ENCODE measurements at places on chromosomes 3 and 15.

- DNase-seq, result no peak
These were observed 3.2 kb downstream of the SEMA6D start for GRCh38 chr15:47720555-47720954.

DNA sequence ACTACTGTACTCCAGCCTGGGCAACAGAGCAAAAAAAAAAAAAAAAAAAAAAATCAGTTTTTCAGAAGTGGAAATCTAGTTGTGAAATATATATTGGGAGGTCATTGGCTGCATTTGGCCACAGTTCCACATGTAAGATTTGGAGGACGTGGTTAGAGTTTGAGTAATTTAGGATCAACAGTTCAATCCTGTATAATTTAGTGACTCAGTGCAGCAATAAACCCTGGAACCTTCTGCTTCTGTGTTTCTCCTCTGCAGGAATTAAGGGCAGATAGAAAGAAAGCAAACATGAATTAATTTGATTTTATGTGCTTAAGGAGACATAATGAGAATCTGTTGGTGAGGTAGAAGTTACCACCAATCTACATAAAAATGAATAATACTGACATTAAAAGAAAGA lies 347.0 kb downstream of the PTPRG start:
- DNase-seq, result no peak

- no peak for DNase-seq
These were observed 126.0 kb downstream of the ZNF609 start for GRCh38 chr15:64586259-64586870.

DNA sequence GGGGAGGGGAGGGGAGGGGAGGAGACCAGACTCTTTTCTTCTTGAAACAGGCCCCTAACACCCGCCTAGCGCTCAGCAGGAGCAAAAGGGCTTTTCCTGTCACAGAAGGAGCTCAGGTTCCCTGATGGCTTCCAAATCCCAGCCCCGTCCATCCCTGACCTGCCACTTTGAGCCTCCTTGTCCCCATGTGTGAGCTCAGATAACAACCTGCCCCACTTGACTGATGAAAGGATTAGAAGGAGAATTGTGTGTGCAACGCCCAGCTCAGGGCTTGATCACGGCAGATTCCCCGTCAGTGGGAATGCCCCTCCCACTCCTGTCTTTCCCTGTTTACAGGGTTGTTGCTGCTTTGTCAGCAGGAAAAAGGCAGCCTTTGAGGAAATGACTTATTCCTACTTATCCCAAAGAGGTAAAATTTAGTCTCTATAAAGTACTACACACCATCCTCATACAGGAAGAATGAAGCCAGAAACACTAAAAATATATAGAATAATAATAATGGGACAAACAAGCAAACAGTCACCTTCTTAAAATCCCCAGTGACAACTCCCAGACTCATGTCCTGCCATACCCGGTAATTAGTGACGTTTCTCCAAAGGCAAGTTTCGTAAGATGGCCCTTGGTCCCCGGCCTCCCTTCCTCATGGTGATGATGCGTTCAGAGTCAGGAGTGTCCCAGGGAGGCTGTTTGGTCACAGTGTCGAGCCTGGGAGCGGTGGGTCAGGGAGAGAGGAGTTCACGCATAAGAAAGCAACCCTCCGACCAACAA lies 6.1 kb upstream of the LRRC15 start:
- DNase-seq, result no peak

GRCh38 chr3:101219842-101220560 lies 100.4 kb downstream of the IMPG2 start:
- no peak for DNase-seq

DNA sequence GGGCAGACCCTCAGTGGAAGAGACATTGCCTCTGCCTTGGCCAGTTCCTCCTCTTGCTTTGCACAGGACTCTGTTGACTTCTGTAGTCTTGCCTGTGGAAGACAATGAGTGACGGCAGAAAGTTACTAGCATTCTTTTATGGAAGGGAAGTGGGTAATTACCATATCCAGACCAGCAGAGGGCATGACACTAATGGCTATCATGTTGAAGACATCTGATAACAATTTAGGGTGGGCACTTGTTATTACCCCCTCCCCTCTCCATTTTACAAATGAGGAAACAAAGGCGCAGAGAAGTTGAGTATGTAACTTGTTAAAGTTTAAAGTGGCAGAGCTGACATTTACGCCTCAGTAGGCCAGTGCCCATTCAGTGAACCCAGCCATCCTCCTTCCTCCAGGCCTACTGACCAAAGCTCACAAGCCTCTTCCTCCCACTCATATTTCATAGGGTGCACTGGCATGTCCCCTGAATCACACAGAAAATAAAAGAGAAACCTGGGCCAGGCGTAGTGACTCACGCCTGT lies 48.2 kb upstream of the FMN1 start:
- no peak for DNase-seq

DNA sequence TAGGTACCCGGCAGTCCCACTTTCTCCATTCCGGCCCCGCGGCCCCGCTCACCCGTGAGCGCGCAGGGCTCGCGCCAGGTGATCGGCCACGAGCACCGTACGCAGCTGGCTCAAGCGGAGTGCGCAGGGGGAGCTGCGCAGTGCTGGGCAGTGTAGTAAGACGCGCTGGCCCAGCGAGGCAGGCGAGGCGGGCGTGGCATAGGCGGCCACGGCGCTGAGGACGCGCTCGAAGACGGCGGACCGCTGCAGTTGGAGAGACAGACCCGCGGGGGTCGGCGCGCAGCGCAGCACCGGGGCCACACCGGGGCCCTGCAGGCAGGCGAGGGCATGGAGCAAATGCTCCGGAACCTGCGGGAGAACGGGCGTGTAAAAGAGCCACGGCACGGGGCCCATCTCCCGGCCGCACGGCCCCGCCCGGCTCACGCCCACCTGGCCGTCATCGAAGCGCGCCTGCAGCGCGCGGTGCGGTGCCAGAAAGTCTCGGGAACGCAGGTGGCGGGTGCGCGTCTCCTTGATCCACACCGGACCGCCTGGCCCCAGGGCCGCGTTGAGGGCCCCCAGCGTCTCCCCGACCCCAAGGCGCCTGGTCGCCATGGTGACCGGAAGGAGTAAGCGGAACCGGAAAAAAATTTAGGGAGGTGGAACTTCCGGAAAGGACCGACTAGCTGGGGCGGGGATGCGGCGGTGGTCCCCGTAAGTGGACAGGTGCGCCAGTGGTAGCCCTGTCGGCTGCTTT lies at the start of gene DALRD3:
Gene DALRD3 (minus strand): TSS at position 610 of the 736 bp plus-strand sequence. CDS start 16 bp downstream, at position 594.
- DNase-seq, result peak; percentile 74

DNA sequence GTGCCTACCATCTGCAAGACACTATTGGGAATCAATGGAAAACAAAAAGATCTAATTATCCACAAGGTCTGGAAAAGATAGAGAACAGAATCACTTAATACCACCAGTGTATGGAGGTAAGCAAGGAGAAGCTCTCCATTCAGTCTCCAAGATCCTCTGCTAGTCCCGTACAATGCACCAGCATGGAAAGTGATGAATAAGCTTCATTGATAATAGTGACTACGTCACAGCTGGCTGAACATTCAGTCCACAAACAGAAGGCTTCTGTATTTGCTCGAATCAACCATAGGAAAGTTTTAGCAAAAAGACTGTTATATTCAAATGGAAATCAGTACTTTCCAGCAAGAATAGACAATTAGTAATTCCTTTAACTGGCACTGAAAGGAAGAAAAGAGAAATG lies 42.9 kb downstream of the IGSF11 start:
- DNase-seq, result no peak

DNA sequence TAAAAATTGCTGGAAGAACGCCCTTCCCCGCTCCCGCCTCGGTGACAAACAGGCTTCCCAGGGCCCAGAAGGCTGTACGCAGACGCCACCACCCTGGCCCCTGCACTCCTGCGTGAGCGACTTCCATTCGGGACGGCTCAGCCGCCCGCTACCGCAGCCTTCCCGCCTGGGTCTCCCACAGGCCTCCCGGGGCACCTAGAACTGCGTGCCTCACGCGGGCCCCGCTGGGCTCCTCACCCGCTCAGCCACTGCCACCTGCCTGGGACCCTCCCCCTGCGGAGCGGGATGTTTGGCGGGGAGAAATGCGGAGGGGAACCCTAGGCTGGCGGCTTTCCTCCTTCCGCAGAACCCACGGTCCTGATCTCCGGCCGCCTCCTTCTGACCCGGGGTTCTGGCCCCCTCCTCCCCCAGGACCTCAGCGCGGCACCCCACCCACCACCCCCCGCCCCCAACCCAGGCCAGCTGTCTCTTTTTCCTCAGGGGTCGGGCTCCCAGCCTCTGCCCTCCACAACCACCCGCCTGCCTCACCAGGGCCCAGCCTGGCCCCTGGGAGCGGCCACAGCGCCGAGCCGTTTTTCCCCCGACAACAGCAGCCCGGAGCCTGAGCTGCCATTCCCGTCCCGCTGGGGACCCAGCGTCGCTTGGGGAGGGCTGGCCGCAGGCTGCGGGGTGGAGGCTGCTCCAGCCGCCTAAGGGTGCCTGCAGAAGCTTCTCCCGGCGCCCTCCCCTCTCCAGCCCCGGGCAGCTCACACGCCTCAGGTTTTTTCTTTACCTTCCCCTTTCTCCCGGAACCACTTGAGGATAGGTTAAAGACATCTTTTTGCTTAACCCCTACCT lies 27.6 kb upstream of the RAB7A start:
- peak; percentile 37 for DNase-seq

GRCh38 chr3:190038050-190038933 lies 82.4 kb downstream of the P3H2 start:
- DNase-seq, result peak; percentile 40
